ENCODE measurements at places on chromosomes 1 and 21.
A peak's percentile ranks its signal among the peaks of the same experiment; 100 is the strongest.

DNA sequence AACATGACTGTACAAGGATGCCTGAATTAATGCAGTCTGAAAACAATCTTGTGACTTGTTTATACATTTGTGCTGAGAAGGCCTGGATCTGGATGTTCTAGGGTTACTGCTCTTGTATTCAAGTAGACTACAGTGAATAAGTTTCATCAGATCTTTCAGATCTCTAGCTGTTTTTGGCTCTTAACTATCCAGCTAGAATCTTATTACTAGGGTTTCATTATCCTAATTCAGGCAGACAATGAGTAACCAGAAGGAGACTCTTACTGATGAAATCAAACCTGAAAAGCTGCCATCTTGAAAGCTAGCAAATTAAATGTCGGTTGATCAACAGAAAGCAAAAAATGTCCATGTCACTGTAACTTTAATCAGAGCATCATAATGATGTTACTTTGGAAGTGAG is 112.5 kb upstream of the KCNK2 start:
- no peak for DNase-seq

- DNase-seq: no peak
Measured at GRCh38 chr1:178126741-178127185, 32.9 kb downstream of the RASAL2 start.

GRCh38 chr1:211329764-211330201 is 3.1 kb downstream of the TRAF5 start:
- no peak for DNase-seq

- no peak for DNase-seq
Measured at GRCh38 chr1:75188892-75189291, 54.7 kb downstream of the LHX8 start.

- no peak for DNase-seq
Measured at GRCh38 chr1:165954940-165955339, 127.5 kb downstream of the UCK2 start.

DNA sequence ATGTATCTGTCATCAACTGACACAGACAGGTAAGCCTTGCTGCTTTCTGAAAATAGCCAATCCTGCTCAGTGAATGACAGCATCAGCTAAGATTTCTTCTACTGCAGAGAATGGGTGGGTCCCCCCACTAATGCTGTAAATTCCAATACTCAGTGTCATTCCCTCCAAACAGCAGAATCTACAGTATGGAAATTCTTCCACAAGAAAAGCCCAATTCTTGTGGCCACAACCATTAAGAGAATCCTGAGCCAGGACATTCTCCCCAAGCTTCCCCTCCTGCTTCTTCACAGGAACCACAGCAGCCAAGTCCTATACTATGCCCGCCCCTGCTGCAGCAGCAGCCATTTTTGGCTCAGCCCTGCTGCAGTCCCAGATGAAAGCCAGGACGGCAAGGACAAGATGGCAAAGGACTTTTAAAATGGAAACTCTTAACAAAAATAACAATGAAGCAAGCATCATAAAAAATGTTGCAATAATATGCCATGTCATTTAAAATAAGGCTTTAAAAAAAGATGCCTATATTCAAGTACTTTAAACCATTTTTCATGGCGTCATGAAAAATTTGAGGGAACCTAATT is 26.8 kb downstream of the EIF4G3 start:
- peak; percentile 53 for DNase-seq

DNA sequence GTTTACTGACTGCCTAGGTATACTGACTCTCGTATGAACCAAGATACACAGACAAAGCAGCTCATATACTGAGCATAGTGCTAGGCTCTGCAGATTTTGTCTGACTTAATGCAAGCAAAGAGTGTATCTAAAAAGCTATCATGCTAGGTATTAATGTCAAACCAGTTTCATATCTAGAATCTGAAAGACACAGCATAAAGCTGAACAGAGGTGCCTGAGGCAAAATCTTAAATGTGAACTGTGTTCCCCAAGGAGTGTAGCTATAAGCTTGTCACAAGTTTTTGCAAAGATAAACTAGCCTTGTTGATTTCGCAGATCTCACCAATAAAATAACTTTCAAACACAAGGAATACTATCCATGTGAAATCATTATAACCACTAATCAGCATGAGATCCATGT is 18.1 kb downstream of the JAK1 start:
- no peak for DNase-seq

GRCh38 chr1:147892731-147893214 is 9.8 kb upstream of the GJA8 start:
- DNase-seq: peak; percentile 33

DNA sequence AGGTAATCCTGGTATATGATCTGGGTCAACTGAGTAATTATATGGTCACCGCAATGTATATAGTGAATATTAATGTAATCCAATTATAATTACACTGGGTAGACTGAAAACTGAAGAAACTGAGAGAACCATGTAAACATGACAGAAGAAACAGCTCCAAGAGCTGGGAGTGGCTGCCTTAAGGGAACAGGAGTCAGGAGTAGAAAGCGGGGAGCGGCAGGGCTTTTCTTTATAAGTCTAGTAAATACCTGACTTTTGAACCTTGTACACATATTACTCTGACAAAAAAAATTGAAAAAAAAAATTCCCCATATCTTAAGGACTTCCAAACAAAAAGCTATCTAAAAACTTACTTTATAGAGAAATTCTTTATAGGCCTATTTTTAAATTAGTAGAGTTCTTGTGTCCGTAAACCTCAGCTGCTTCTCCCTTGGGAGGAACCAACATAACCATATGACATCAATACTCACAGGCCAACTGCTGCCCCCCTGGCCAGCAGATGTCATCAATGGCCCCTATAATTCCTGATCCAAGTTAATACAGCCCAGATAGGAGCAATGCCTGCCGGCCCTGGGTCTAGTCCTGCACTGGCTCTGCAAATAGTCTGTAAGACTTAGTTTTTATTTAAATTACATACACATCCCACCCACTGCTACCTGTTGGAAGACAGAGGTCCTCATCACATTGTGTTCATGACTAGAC is 33.8 kb downstream of the THAP3 start:
- no peak for DNase-seq

- DNase-seq: no peak
Measured at GRCh38 chr1:217552339-217552951, 78.4 kb downstream of the GPATCH2 start.

DNA sequence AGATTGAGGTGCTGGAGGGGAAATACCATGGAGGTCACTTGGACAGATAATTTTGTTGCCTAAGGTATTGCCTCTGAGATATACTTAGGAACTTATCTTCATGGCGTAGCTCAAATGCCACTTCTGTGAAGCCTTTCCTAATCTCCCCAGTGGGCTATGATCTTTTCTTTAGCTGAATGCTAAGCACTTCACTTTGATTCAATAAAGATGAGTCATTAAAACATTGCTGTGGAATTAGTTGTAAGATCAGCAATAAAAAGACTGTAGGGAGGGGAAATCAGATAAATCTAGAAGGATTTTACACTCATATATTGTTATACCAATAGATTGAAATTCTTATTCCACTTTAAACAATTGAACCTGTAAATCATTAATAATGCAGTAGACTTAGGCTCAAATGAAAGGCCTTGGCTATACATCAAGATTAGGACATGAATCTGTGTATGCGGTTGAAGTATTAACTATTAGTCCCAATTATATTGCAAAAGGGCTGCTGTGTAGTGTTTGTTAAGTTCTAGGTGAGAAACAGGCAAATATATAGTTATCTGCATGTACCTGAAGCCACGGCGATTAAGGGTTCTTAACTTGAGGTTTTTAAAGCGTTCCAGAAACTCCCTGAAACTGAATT is 19.2 kb upstream of the MAGOH start:
- DNase-seq: no peak

DNA sequence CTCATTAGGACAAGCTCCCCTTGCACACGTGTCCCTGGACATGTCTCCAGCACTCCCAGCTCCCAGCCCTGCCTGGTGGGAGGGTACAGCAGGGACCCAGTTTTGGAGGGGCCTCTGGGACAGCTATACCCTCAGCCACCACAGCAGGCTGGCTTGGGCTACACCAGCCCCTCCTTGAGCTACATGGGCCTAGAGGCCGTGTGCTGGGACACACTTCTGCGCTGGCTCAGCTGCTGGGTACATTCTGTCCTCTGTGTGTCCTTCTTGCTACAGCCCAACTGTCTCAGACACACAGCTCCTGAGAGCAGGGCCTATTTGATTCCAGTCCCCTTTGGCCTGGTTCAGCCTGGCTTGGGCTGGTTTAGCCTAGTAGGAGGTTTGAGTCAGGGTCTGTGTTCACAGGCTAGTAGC is 26.7 kb downstream of the DMAP1 start:
- peak; percentile 17 for DNase-seq

GRCh38 chr1:155125511-155125945 is 2.1 kb upstream of the EFNA1 start:
- DNase-seq: no peak

- DNase-seq: no peak
Measured at GRCh38 chr1:74548961-74549750, 36.7 kb upstream of the LRRC53 start.

- no peak for DNase-seq
Measured at GRCh38 chr1:2300004-2300771, 72.1 kb downstream of the SKI start.

GRCh38 chr1:26375081-26375480 is 2.5 kb upstream of the ZNF683 start:
- no peak for DNase-seq

DNA sequence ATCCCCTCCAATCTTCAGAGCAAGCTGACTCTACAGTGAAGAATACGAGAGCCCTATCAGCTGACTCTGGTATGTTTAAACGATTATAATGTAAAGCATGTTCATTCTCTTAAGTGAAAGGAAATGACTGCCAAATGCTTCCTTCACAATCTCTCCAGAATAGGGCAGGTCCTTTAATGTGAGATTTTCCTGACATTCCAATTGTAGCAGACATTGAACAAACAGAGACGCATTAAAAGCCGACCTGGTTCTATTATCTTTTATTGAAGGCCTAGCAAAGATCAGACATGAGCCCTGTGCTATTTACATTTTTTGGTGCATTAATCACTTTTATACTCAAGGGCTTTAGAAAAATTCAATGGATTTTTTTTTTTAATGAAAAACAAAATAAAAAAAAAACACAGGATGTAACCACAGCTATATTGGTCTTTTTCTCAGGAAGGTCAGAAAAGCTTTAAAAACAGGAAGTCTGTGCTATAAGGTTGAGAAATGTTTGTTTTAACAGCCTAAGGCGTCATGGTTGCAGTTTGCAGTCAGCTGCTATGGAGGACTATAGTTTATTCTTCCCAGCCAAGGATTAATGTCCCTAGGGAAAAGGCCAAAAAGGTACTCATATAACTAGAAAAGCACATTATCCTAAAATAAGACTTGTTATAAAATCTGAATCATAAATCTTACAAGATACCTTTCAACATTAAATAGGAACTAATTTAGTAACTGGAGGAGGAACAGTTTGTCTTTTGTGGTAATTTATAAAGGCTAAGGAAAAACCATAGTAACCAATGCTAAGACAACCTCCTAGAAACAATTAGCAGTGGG is 104.8 kb downstream of the RERE start:
- no peak for DNase-seq

DNA sequence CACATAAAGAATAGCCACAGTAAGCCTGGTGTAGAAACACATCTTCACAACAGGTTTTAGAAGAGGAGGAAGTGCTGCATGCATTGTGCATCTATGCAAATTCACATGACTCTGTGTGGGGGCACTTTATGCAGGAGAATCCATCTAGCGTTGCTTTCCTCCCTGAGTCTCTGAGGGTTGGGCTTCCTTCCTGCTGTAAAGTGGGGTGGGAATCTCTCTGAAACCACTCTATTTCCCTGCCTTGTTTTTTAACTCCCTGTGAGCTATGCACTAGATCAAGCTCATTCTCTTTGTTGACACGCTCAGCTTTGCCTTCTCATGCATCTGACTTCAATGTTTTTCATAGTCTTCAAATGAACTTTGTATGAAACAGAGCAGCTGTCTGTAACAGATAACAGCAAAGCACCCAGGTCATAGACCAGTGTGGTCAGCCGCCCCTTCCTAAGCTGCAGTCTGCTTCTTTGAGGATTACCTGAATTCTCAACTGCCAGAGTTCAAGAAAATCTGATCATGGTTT is 102.7 kb upstream of the DPH5 start:
- DNase-seq: no peak

DNA sequence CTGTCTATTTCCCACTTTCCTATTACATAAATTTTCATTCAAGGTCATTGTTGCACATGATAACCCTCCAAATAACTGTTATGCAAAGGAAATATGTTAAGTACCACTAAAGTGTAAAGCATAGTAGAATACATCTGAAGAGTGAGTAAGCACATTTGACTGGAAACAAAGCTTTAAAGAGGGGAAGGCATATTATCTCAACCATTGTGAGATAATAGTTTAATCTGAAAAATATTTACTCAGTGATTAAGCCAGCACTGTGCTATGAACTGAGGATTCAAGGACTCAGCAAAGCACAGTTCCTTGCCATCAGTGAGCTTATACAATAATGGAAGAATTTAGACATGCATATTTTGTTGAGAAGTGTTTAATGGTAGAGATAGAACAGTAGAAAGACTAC is 127.4 kb downstream of the HMCN1 start:
- DNase-seq: no peak

DNA sequence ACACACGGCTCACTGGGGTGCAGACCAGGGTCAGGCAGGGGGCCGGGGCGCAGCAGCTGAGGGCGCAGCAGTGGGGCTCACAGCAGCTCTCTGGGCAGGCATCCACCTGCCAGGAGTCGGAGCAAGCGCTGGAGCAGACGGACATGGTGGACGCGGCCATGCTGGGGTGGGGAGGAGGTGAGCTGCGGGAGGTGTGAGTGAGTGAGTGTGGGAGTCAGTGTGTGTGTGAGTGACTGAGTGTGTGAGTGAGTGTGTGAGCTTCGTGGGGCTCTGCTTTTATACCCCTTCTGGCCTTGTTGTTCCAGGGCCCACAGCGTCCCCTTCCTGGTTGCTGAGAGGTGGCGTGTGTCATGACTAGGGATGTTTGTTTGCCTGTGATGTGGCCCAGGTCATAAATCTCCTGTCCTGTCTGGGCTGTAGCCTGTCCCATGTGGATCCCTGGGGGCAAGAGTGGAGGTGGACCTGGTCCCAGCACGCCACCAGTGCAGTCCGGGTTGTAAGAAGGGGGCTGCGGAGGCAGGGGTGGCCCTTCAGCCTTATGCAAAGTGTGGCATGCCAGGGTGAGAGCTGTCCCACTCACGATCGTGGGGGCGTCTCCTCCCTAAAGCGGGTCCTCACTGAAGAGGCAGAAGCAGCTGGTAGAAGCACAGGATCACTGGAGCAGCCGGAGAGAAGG is at the start of gene KRTAP10-1:
Gene KRTAP10-1 (minus strand): TSS at position 205 of the 676 bp plus-strand sequence. CDS start 45 bp downstream, at position 160.
- DNase-seq: no peak

DNA sequence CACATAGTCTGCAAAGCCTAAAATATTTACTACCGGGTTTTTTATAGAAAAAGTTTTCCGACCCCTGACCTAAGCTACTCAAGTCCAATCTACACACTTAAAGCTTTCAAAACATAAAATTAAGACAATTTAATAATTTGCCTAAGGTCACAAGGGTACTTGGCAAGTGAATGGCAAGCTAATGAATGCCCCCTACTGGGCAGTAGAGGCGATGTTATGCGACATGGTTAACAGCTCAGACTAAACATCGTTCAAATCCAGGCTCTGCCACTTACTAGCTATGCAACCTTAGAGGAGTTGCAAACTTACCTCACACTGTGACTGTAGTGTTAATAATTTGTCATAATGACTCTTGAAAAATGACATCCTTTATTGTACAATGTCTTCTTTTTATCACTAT is 317.2 kb upstream of the NFIA start:
- peak; percentile 21 for DNase-seq
